NCI-H226 (cell line): ENCODE measurements at places on chromosomes 1 and 21.

GRCh38 chr1:238776126-238776525 lies 610.2 kb upstream of the CHRM3 start:
- DNase-seq: no peak

- no peak for DNase-seq
These were observed 331.6 kb upstream of the ADAMTS5 start for GRCh38 chr21:27298465-27298864.

DNA sequence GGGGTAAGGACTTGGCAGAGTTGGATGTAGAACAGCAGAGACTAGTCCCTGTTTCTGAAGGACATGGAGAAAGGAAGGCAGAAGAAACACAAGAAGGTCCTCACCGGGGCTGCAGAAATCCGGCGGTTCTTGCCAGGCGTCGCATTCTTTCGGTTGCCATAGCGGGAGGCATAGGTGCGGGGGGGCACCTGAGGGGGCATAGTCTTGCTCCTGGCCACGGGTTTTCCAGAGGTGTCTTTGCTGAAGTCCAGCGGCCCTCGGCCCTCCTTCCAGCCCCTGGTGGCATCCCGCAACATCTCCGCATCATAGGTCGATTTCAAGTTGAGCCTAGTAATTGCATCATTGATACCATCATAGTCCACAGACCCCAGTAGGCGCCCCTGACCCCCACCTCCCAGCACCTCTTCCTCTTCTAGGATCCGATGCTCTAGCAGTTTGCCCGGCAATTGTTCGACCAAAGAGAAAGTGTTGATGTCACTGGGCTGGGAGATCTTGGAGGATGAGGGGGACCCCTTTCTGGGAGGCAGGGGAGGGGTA lies 25.8 kb downstream of the PIK3C2B start:
- no peak for DNase-seq

DNA sequence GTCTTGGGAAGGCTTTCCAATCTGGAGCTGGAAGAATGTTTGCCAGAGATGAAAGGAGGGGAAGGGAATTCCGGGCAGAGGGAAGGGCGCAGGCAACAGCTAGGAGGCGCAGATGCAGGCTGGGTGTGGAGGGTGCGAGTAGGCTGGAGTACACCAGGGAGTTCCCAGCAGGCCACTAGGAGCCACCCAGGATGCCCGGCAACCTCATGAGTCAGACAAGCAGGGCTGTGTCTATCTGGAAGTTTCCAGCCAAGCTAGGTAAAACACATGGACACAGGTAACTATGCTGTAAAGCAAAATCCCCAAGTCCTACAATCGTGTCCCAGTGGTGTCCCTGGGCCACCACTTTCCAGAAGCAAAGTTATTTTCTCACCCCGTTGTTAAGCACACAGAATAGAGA lies 990 bp upstream of the NBL1 start:
- DNase-seq: peak; percentile 63

- no peak for DNase-seq
These were observed 6.0 kb downstream of the CD53 start for GRCh38 chr1:110878993-110879392.
